H1 (cell line): ENCODE measurements at places on chromosomes 2 and 18. TPM values are rescaled to one million over a fixed set of nuclear protein-coding genes. Genes with fewer than 3 reads are reported as not detected.

The DPYSL5 gene
- 16.3 and 16.4 TPM in 2 replicates for total RNA-seq

DNA sequence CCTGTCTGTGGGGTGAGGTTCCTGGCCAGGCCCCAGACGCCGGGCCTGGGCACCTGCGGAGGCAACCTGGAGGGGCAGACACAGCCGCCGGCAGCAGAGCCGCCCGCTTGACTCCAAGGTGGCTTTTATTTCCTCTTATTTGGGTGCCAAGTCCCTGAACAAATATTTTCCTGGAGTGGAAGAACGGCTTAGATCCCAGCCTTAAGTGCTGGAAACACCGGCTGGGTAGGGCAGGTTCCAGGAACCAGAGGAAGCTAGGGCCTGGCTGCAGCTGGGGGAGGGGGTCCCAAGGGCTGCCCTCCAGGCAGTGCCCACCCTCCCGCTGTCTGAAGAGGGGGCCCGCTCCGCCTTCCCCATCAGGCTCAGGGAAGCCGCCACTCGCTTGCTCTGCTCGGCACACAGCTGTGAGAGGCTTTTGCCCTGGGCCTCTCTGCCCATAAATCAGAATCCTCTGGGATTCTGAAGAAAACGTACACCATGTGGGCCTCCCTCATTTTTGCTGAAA is 28.2 kb downstream of the SDC1 start:
- no peak for DNase-seq

The CHRND gene
- total RNA-seq: not detected in 2 replicates

The MAP3K19 gene
- not detected in 2 replicates for total RNA-seq

The RHOB gene
- 9.5 and 13.5 TPM in 2 replicates for total RNA-seq

GRCh38 chr2:225041851-225042799 is at the start of gene DOCK10:
Gene DOCK10, minus strand, starts transcription at chr2:225042468. Its CDS starts 94 bp downstream, at chr2:225042374.
- no peak for DNase-seq
